Vagina (tissue), 2 donors: ENCODE measurements at places on chromosomes 3 and 15.

DNA sequence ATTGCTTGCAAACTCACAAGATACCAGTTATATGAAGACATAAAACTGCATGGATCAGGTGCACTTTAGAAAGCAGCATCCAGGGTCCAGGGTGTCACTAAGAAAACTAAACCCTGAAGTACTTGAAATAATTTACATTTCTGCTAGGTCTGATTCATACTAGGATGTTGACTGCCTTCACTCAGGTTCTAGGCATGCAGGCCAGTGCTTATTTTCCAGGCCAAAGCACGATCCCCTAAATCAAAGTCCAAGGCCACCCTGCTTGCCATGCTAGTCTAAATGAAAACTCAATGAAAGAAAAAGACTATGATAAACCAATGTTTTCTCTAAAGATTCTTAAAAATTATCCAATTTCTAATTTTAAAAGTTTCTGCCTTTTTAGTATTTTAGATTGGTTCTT, 49.4 kb downstream of the GREM1 start:
- no peak for DNase-seq

DNA sequence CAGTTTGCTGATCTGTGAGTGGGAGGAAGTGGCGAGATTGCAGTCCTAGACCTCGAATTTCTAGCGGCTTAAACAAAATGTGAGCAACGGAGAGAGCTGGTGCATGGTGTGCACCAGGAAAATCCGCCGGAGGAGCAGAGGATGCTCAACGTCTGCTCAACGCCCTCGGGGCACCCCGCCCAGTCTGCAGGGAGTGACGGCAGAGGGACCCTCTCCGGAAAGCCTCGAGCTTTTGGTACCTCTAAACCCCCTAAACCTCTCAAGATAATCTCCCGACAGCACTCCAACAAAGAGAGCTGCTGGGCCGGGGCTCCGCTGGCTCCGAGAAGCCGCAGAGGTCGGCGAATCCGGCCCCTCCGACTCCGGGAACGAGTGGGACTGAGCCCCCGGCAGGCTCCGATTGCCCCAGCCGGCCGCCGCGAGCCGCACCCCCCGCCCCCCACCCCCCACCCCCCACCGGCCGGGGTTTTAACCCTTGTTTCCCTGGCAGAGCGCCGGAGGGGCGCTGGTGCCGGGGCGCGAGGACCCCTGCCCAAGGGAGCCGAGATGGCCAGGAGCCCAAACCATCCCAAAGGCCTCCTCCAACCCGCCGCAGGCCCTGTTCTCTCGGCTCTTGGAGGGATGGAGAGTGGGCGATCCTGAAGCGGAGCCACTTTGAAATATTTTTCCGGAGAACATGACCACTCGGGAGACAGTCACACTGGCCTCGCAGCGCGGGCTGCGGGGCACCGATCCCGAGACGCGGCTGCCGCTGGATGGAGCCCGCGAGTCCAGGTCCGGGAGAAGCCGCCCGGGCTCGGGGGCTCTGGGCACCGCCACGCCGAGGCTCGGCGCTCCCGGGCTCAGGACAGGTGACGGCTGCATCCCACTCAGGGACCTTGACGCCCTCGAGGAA, 1.5 kb downstream of the MEGF11 start:
- no peak for DNase-seq

- DNase-seq, result no peak
These were observed 15.7 kb downstream of the KCNAB1 start for GRCh38 chr3:156135921-156136638.

- no peak for DNase-seq
These were observed 34.5 kb downstream of the TBC1D5 start for GRCh38 chr3:17707813-17708543.

- DNase-seq, result no peak
These were observed 42.1 kb downstream of the CCDC33 start for GRCh38 chr15:74278207-74278606.

- DNase-seq, result no peak
These were observed 15.2 kb downstream of the DAZL start for GRCh38 chr3:16589867-16590624.

- DNase-seq, result no peak
These were observed 3.3 kb downstream of the RHOV start for GRCh38 chr15:40870716-40871115.

DNA sequence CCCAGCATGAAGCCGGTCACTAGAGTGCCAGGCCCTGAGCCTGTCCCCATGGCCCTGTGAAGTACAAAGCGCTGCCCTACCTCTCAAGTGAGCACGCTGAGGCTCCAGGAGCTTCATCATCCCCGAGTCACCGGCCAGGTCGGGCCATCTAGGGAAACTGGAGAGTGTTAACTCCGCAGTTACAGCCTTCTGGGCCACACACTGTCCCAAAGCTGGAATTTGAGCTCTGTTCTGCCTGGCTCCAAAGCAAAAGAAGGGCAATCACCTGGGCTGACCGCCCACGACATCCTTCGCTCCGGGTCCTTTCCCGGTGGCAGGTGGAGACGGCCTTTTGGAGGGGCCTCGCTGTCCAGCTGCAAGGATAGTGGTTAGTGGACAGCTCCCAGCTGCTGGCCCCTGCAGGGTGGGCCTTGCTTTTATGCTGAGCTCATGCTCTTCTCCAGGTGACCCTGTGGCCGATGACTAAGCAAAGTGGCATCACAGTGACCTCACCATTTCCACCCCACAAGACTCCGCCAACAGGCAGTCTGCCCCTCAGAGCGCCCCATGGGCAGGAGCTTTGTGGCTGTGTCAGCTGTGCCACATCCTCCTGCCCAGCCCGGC, 3.5 kb upstream of the MUC4 start:
- no peak for DNase-seq

DNA sequence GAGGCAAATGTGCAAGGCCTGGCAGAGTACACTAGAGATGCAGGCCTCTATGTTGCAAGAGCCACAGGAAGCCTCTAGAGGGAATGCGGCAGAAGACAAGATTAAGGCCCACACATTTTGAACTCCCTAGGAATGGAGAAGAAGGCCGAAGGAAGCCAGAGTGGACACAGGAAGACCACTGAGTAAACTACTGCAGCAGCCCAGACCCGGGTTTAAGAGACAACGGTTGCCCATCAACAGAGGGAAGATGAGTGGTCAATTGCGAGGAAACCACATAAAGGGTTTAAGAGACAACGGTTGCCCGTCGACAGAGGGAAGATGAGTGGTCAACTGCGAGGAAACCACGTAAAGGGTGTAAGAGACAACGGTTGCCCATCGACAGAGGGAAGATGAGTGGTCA, 14.6 kb downstream of the CHSY1 start:
- no peak for DNase-seq

DNA sequence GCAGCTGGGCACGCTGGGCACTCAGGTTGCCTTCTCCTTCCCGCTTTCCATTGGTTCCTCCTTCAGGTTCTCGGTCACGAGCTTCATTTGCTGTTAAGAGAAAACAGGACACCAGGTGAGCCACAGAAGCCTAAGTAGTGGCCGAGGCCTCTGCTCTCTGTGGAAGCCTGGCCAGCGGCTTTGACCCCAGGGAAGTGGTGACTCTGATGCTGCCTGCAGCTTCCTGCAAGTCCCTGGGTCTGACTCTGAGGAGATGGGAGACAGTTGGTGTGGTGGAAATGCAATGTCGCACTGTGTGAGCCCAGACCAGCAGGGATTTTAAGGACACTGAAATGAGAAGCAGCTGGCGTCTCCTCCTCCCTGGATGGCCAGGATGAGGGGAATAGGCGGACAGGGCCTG, 80.5 kb downstream of the SNRK start:
- DNase-seq, result no peak

DNA sequence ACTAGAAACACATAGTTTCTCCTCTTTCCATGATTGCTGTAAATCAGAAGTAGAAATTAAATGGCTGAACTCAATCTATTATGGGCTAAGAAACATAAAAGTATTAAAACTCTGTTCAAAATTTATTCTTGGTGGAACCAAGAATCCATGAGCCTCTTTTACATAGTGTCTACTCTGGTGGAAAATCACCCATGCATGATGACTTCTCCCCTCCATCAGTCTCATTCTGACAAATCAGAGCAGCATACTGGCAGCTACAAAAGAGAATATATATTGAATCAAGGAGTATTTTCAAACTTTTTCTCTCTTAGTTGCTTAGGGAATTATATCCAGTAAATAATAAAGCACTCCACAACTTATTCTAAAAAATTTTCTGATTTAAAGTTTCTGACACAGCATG, 536.9 kb upstream of the CCDC54 start:
- DNase-seq, result no peak

GRCh38 chr3:30146978-30147377, 459.4 kb upstream of the TGFBR2 start:
- no peak for DNase-seq

- DNase-seq, result no peak
These were observed 22.9 kb downstream of the MYLK start for GRCh38 chr3:123861081-123861836.

DNA sequence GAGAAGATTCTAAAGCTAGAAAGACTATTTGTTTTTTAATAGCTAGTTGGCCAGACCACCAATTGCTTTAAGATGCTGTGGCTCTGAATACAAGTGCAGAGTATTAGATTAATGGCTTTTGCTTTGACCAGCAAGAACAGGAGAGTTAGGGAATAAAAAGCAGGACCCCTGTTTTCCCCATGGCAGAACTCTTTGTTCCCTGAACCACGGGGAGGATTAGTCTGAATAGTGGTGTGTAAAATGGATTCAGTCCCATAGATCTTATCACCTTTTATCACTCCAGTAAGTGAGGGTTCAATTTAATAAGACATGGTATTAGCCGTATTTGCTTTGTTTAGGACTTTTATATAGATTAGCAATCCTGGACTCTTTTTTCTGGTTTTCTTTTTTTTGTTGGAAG, 562.6 kb upstream of the DPPA4 start:
- no peak for DNase-seq

GRCh38 chr15:73361337-73361736, 7.4 kb downstream of the HCN4 start:
- no peak for DNase-seq

GRCh38 chr15:81351651-81352050, 22.4 kb downstream of the TMC3 start:
- DNase-seq, result no peak

DNA sequence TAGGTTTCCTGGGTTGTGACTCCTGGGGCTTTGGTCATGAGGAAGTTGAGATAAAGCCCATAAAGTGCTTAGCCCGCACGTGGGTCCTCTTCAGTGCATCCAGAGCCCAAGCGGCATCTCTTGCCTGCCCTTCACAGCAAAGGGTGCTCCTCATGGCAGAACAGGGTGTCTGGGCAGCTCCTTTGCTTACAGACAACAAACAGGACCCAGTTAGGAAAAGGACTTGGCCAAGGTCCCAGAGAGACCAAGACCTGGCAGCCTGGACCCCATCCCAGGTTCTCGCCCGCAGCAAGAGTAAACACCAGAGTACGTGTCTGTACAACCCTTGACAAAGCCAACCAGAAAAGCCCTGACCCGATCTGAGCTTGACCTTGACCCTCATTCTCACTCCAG, 27.0 kb downstream of the ALS2CL start:
- DNase-seq, result no peak

DNA sequence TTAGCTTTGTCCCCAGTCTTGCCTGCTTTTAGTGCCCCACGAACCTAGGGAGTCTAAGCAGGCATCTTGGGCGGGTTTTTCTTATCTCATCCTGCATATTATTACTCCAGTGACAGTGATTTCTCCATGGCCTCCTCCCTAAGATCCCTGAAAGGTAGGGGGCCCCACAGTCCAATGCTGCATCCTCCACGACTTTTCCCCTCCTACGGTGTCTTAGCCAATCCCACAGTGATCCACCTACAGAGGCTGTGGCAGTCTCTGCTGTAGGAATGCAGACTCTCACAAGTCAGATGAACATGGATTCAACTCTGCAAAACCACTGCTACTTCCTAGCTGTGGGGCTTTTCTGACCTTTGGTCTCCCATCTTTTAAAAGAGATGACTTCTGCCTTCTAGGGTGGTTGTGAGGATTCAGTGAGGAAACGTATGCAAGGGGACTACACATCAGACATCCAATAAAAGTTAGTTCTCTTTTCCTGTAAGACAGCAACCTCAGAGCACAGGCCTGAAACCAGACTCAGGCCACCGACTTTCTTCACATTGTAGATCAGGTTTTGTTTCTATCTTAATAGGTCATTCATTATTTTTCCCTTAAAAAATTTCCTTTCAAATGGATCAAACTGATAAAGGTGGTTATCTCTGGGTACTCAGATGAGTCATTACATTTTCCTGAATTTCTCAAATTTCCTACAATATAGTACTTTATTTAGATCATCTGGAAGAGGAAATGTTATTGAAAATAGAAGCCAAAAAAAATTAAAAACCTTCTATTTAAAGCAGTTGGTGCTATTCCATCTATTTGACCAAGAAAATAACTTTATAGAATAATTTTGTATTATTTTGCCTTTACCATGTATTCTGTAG, 23.2 kb downstream of the ILDR1 start:
- no peak for DNase-seq

GRCh38 chr15:40192942-40193341, 32.1 kb downstream of the BUB1B start:
- no peak for DNase-seq
